ENCODE measurements at places on chromosomes 2 and 18. TPM values are rescaled to one million over a fixed set of nuclear protein-coding genes. Genes with fewer than 3 reads are reported as not detected.

- no peaks in the 10 kb centered on the region for H3K4me1 ChIP-seq
- no peaks in the 10 kb centered on the region for H3K27me3 ChIP-seq
- H3K4me3 ChIP-seq = no peak overlapping the region
- H3K27ac ChIP-seq = no peak overlapping the region
- no peaks in the 10 kb centered on the region for H3K36me3 ChIP-seq
- no peak for DNase-seq
These were observed 21.4 kb upstream of the MLPH start for GRCh38 chr2:237465515-237466148.

DNA sequence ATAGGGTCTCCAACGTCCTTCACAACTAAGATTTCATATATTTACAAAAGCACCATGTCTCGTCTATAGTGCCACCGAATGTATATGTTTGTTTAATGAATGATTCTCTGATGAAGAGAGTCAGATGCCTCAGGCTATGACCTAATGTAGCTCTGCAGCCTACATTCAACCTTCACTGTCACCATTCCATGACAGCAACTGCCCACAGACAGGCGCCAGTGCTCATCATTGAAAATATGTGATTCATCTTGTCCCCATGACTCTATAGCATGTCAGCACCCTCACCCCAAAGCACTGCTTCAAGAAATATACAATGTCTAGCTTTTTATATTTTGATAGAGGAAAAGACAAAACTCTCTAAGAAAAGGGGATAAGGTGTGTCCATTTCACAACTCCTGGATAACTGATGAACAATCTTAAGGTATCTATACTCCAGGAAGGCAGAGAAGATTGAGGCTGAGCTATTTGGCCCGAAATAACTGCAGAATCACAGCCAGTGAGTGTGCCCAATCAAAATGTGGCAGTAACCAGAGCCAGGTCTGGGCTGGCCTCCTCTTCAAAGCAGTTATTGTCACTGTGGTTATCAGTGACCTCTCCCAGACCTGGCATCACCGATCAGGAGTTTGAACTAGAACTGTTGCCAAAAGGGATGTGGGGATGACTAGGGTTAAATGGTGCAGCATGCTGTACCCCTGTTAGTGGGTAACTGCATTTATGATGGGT, 246.6 kb downstream of the SETBP1 start:
- no peak overlapping the region for H3K27ac ChIP-seq
- H3K4me3 ChIP-seq = no peak overlapping the region
- H3K4me1 ChIP-seq = 0 out of 2 replicates have a peak, but pooled peaks cover 3% of the 10 kb centered on the region

DNA sequence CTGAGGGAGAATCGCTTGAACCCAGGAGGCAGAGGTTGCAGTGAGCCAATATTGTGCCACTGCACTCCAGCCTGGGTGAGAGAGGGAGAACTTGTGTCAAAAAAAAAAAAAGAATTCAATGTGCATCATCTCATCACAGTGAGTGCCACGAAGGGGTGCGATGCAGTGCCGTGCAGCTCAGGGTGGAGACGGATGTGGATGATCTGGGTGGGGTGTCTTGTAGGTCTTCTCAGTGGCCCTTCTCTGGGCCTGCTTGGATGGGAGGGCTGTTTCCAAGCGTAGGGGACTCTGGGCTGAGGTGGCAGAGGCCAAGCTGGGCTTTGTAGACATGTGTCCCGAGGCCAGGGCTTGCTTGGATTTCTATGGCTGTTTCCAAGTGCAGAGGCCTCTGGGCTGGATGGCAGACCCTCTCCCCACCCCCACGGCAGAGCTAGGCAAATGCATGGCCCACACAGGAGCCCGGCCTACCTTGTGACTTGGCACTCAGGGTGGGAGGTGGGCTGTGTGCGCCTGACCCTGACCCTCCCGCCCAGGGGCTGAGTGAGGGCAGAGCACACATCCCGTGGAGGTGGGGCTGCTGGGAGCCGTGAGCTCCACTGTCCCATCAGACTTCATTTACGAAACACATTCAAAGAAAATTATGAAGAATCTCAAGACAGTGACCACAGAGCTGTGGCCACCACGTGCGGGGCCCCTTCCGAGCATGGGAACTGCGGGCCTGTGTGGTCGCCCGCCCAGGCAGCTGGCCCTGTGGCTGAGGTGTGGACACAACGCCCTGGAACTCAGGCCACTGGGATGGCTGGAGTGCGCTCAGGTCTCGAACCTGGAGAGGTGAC, 76.4 kb downstream of the ASB1 start:
- no peak overlapping the region for H3K4me3 ChIP-seq
- no peak for DNase-seq
- H3K4me1 ChIP-seq = no peaks in the 10 kb centered on the region
- H3K27me3 ChIP-seq = no peaks in the 10 kb centered on the region
- no peaks in the 10 kb centered on the region for H3K36me3 ChIP-seq
- no peak overlapping the region for H3K27ac ChIP-seq

GRCh38 chr2:189171956-189172609, 7.5 kb downstream of the COL5A2 start:
- no peak overlapping the region for H3K27ac ChIP-seq

- H3K27me3 ChIP-seq = no peaks in the 10 kb centered on the region
- no peaks in the 10 kb centered on the region for H3K36me3 ChIP-seq
- peaks cover 27% of the 10 kb centered on the region for H3K4me1 ChIP-seq
- H3K4me3 ChIP-seq = no peak overlapping the region
These were observed 425.8 kb upstream of the SYT4 start for GRCh38 chr18:43703050-43703449.

DNA sequence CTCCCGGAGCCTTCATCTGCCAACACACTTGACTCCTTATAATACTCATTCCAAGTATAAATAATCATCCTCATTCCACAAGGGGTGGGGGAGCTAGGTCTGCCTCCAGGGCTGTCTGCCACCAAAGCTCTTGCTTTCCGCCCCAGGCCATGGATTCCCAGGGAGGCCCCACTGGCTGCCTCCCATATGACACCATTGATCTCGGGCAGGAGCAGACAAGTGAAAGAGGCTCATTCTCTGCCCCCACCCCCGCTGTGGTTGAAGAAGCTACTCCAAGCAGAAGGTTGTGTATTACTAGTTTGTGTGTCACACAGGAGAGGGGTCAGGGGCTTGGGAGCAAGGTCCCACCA, 99.5 kb downstream of the MRO start:
- H3K27me3 ChIP-seq = no peaks in the 10 kb centered on the region
- no peak overlapping the region for H3K4me3 ChIP-seq
- H3K4me1 ChIP-seq = no peaks in the 10 kb centered on the region
- no peak overlapping the region for H3K27ac ChIP-seq
- no peaks in the 10 kb centered on the region for H3K36me3 ChIP-seq

- no peak overlapping the region for H3K27ac ChIP-seq
- no peaks in the 10 kb centered on the region for H3K36me3 ChIP-seq
These were observed 49.8 kb upstream of the ITGB6 start for GRCh38 chr2:160249876-160250275.

DNA sequence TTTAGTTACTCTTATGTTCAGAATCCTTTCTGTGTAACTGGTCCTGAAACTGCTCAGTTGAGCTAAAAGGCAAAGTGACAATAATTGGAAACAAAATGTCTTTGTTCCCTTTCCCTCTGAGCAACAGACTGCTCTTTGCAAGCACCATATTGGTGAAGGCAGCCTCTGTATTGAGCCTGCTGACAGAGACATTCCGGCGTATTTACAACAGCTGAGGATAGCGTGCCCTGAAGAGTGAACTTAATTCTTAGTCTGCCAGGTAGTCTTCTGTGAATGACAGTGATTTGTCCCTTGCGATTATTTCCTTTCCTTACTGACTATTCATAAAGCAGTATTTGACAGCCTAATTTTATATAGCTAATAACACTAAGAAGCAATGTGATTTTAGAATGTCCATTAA, 239.1 kb downstream of the CPS1 start:
- H3K36me3 ChIP-seq = no peaks in the 10 kb centered on the region
- H3K27ac ChIP-seq = no peak overlapping the region
- no peaks in the 10 kb centered on the region for H3K27me3 ChIP-seq
- no peak for DNase-seq

The ESCO1 gene
- total RNA-seq = 56.1 TPM
